Activated T-helper 17 cell treated with anti-CD3 and anti-CD28 coated beads, Interleukin-2, amount 50 U/mL, for 72 hours (primary cell): ENCODE measurements at places on chromosomes 6 and 20.
A peak's percentile ranks its signal among the peaks of the same experiment; 100 is the strongest.

GRCh38 chr6:15444081-15444731 lies 198.3 kb downstream of the JARID2 start:
- ATAC-seq, result no peak

GRCh38 chr6:131660195-131660594 lies 23.1 kb downstream of the ENPP3 start:
- ATAC-seq, result peak; percentile 63

DNA sequence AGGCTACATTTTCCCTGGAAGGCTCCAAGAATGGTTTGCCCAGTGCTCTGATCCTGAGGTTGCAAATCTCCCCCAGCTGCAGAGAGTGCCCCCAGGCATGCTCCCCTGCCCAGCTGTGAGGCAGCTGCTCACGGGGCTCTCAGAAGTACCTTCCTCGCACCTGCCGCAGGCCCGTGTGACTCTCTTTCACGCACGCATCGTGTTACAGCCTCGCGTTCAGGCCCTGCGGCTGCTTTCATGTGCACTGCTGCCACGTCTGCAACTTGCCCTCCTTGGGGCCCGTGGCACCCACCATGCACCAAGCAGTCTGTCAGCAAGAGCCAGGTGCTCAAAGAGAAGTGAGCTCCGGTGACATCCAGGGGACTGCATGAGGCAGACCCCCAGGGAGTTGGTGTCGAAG lies 28.6 kb upstream of the SPO11 start:
- ATAC-seq, result no peak

GRCh38 chr6:16095180-16095579 lies 33.7 kb upstream of the MYLIP start:
- no peak for ATAC-seq

DNA sequence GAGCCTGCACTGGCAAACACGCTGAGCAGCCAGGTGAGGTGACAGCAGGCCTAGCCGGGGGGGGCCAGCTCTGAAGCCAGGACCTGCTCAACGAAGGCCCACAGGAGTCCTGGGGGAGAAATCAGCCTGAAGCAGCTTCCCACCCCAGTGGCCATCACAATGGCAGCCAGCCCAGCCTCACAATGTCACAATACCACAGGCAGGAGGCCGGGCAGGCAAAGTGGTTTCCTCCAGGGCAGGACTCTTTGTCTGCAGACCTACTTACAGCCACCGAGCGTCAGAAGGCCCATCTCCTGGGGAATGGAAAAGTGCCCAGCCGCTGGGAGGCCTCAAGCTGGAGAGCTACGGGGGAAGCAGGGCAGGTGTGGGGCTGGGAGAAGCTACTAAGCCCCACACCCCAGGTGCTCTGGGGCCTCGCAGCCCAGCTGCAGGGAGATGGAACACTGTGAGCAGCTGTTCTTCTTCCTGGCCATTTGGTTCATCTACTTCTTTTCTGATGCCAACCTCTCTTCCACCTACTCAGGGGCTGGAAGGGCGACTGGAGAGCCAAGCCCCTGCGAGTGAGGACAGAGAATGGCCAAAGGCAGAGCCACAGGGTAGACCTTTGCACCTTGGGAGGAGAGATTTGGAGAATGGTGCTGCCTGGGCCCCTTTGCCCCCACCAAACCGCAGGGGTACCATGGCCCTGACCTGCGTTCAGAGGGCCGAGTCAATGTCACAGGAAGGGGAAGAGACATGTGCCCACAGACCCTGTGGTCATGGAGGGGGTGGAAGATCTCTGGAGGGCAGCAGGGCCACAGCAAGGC lies 22.3 kb upstream of the AVP start:
- ATAC-seq, result no peak

DNA sequence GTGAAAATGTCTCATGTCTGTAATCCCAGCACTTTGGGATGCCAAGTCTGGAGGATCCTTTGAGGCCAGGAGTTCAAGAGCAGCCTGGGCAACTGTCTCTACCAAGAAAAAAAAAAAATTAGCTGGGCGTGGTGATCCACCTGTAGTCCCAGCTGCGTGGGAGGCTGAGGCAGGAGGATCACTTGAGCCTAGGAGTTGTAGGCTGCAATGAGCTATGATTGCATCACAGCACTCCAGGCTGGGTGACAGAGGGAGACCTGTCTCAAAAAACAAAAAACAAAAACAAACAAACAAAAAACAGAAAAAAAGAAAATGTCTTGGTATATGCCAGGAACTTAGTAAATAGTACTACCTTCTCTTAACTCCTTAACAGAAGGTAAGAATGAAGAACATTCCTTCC lies 31.4 kb upstream of the TMEM14A start:
- no peak for ATAC-seq

GRCh38 chr6:14085176-14085787 lies 32.3 kb upstream of the CD83 start:
- no peak for ATAC-seq

DNA sequence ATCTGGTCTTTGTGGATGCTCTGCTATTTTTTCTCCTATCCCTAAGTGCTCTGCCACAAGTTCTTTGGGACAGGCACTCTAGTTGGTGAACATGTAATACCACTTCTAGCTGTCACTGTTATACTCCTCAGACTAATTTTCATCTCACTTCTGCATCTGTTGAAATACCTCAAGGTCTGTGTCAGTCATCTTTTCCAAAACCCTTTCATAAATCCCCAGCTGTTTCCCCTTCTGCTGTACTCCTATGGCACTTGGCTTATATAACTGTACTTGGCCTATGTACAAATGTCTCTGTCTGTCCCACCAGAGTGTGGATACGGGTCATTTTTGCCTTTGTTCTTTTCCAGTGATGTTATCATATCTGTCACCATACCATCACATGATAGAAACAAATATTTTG lies 124.2 kb downstream of the FHL5 start:
- ATAC-seq, result no peak

DNA sequence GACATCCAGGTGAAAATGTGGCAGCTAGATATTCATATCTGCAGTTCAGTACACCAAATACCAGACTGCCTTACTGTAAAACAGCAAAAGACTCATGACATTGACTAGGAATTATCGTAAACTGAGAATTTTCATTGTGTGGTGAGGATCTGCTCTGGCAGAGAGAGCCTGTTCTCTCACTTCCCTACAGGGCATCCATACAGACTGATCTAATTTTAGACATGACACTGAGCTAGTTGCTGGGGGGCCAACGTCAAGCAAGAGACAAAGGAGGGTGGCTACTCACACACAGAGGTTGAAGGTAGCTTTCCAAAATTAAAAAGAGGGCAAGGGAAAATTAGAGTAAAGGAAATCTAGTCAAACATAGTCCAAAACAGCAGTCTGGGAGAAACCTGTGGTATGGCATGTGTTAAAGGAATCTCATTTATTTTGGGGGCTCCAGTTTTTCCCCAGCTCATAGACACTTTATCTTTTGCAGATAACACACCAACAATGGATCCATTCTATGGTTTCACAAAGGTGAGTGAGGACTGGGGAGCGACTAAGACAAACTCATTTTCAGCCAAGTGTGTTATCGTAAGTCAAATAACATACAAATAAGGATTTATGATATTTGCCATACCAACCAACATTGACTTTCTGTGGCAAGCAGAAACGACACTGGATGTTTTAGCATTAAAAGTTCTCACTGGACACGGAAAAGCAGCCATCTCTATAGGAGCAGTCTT lies 36.6 kb upstream of the NHSL1 start:
- no peak for ATAC-seq

GRCh38 chr6:166346965-166347364 lies 4.6 kb upstream of the SFT2D1 start:
- no peak for ATAC-seq

DNA sequence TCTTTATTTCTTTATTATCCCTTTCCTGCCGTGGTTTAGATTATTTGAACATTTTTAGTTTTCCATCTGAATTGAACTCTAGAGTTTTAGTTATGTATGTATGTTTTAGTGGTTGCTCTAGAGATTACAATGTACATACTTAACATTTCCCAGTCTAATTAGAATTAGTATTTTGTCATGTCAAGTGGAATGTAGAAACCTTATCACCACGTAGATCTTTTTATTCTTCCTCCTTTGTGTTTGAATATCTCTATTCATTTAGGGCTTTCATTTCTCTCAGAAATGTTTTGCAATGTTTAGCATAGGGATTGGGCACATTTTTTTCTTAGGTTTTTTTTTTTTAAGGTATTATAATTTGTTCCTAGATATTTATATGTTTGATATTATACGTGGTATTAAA lies 73.1 kb upstream of the EZR start:
- ATAC-seq, result no peak

- ATAC-seq, result no peak
Observed at GRCh38 chr6:166454692-166455515, 72.2 kb upstream of the MPC1 start.

DNA sequence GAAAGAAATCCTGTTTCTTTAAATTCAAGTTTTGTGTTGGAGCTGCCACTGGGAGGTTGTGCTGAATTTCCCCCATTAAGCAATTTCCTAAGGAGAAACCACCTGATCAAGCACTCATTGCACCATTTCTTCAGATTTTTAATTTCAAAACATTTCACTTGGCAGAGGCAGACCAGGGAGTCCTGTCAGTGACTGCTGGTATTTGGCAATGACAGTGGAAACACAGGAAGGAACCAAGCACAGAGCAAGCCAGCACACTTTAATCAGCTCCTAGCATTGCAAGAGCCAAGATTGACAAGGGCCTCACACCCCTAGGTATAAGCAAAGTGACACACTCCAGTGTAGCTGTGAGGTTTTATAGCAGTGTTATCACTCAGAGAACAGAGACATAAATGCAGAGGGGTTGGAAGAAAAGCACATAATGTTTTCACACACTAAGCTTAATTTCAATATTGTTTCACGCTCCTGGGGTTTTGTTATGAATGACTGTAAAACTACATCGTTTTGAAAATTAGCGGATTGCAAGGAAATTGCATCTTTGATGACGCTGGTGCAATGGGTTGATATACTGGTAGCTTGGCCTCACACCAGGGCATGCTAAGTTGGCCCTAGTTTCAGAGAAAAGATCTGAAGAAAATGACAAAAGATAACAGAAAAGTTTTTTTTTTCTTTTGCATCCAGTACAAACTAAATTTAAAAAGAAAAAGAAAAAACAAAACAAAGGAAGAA lies 768.4 kb downstream of the TFAP2A start:
- ATAC-seq, result no peak

GRCh38 chr6:111803804-111804203 lies 69.4 kb downstream of the FYN start:
- ATAC-seq, result peak; percentile 25

DNA sequence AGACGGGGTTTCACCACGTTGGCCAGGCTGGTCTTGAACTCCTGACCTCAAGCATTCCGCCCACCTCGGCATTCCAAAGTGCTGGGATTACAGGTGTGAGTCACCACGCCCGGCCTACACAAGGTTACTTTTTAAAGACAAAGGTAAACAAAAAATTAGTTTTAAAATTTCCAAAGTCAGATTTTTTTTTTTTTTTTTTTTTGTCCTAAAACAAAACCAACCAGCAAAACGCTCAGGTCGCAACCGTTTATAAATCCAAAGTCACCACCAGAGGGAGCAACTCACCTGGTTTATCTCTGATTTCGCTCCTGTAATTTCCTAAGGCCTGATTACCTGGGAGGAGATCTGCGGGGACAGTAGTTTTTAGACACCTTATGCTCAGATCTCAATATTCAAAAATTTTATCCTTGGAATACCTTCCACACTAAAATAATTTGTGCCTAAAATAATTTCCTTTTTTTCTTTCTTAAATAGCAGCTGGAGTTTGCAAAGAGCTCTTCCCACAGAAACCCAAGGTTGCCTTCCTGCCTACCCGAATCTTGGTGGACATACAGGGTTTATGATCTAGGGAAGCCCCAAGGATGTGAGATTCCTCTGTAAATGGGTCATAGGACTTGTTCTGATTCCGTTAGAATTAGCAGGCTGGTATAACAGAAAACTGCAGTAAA lies 19.8 kb upstream of the TREM1 start:
- no peak for ATAC-seq

GRCh38 chr6:122872311-122872710 lies 83.3 kb downstream of the SMPDL3A start:
- ATAC-seq, result no peak

GRCh38 chr20:2619961-2620595 lies 32.4 kb upstream of the NOP56 start:
- ATAC-seq, result peak; percentile 29

DNA sequence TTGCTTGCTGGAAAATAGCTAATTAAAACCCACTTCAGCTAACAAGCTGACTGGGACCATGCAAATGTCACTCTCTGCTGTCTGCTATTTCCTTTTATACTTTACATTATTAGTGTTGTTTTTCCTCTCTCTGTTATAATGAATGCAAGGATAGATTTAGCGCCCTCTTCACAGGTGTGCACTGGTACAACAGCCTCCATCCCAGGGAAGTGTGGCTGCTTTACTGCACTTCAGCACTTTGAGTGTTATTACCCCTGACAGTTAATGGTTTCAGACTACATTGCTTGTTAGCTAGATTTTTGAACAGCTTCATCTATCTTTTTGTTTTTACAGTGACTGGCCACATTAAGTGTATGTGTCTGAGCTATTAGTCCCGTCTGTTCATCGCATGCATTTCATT lies 405.7 kb downstream of the RNF144B start:
- ATAC-seq, result no peak

DNA sequence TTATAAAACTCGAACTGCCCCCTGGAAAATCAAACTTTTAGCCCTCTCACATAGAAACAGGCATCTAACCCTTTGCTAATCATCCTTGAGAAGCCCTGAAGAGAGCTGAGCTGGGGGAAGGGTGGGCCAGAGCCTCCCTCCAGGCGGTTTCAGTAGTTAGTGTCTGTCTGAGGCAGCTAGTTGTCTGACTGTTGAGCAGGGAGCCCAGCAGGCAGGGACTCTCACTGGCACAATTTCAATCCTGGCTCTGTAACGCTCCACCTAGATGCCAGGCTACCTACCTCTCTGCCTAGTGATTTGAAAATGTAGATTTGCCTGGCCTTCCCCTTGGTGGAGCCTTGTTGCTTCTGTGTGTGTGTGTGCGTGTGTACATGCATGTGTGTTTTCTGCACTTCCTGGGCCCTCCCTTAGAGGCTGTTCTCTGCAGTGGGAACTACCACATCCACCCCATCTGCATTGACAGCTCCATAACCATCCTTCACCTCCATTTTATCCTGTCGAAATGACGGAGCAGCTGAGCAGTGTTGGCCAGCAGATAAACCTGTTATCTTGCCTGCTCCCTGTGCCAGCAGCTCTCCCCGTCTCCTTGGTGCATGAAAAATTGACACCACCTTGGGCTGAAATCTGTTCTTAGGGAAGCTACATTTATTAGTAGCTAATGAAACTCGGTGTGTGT lies 69.6 kb upstream of the VSTM2L start:
- no peak for ATAC-seq
